ENCODE measurements at places on chromosomes 2 and 18.

GRCh38 chr18:78976765-78977636 lies 2.6 kb upstream of the SALL3 start:
- no peak for DNase-seq

- DNase-seq = no peak
Measured at GRCh38 chr2:43221763-43222474, 4.5 kb downstream of the ZFP36L2 start.

- no peak for DNase-seq
Measured at GRCh38 chr2:210584834-210585233, 28.4 kb downstream of the CPS1 start.

- no peak for DNase-seq
Measured at GRCh38 chr2:229090225-229090624, 180.9 kb downstream of the PID1 start.

DNA sequence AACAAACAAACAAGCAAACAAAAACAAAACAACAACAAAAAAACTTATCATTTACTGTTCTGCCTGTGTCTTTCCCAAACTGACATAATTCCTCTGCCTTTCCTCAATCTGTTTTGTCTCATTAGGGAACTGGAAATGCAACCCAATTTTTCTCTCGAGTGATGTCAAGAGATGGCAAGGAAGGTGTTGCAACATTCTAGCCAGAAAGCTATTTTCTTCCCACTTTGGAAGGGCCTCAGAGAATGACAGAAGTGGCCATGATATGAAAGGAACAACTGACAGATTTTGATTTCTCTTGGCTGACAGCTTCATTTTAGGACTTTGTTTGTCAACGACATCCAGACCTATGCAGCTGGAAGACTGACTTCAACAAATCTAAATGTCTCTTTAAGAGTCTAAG lies 24.7 kb downstream of the RND3 start:
- DNase-seq = no peak

DNA sequence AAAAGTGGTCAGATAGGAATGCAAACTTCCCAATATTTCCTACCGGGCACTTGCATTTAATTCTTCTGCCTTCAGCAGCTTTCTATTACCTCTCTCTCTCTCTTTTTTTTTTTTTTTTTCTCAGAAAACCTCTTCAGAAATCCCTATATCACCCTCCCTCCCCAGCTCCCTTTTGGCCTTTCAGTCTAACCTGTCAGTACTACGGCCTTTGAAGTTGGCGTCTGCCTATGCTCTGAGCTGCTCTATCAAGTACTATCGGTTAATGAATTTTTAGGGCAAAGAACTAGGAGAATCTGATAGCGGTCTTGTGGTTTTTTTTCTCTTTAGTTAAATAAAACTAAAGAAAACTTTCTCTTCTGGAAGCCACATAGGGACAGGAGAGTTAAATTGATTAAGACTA lies 122.4 kb upstream of the MAPRE2 start:
- no peak for DNase-seq

GRCh38 chr2:124162256-124162655 lies 137.2 kb downstream of the CNTNAP5 start:
- DNase-seq = no peak

- DNase-seq = no peak
Measured at GRCh38 chr18:48727681-48728080, 188.8 kb downstream of the CTIF start.

DNA sequence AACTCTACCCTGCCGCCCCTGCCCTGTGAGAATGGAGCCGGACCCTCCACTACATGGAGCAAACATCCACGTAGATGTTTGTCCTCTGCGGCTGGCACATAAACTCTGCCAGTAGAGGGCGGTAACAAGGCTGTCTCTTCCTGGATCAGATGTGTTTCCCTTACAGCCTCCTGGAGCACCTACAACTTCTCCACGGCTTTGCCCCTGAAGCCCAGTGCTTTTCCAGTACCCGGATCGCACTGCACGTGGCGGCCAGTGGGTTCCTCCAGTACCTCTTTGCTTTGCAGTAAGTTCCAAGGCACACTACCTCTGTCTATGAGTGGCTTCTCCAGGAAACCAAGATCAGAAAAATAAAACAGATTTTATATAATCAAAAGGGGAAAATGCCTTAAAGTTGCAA lies 651.3 kb downstream of the DCDC2C start:
- DNase-seq = no peak

- no peak for DNase-seq
Measured at GRCh38 chr2:217625557-217626169, 377.1 kb downstream of the TNS1 start.

GRCh38 chr2:155256803-155257202 lies 558.3 kb downstream of the KCNJ3 start:
- no peak for DNase-seq

DNA sequence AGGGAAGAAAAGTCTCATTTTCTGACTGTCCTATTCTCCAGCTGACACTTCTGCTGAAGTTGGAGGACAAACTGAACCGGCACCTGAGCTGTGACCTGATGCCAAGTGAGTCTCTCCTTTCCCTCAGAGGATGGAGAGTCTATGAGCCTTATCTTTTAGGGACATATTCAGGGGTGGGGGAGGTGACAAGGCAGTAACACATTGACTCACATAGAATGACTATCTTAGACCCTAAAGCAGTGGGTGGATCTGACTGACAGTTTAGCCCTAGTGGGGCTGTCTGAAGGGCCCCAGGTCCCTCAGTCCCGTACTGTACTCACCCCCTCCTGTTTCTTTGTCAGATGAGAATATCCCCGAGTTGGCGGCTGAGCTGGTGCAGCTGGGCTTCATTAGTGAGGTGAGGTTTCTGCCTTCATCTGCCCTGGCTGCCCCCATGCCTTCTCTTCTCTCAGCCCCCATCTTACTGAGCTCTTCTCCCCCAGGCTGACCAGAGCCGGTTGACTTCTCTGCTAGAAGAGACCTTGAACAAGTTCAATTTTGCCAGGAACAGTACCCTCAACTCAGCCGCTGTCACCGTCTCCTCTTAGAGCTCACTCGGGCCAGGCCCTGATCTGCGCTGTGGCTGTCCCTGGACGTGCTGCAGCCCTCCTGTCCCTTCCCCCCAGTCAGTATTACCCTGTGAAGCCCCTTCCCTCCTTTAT lies 805 bp upstream of the KRTCAP3 start:
- DNase-seq = no peak

GRCh38 chr18:23365602-23366001 lies 87.5 kb upstream of the RIOK3 start:
- no peak for DNase-seq

DNA sequence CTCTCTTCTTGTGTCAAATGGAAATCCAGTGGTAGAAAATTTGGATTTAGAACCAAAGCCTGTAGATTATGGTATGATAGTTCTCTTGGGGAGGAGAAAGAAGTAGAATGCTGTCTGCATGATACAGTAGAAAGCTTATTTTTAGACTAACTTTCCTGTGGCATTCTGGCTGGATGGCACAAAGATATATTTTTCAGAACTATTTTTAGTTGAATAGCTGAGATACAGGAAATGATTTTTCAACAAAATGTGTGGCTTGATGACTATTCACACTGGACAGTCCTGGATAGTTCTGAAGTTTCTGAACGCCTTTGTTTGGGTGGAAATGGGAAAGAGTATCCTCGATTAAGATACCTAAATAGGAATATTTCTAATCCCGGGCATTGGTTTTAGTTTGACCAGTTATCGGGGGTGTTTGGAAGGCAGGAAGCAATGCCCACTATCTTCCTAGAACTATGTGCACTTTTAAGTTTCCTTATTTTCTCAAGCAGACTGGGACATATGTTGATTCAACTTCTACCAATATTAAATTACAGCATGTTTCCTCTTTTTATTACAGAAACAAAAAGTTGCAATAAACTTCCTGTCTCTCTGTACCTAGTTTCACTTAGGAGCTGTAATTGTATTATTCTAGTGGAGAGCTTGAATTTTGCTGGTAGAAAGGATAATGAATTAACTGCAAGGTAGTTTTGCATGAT lies 32.1 kb downstream of the GDF7 start:
- DNase-seq = no peak

DNA sequence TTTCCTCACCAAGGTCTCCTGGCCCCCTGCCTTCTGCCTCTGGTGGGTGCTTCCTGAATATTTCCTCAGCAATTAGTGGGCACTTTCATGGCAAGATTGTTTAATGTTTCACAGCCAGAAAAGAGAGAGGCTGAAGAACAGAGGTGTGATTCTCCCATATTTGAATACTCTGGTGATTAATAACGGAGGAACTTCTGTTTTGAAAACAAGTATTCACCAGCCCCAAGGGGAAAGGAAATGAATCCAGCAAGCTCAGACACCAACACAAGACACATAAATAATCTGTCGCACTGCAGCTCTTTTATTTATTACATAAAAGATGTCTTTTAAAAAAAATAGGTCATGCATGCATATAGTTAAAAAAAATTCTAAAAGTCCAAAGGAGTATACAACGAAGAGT lies 57.7 kb downstream of the MRPL35 start:
- no peak for DNase-seq

DNA sequence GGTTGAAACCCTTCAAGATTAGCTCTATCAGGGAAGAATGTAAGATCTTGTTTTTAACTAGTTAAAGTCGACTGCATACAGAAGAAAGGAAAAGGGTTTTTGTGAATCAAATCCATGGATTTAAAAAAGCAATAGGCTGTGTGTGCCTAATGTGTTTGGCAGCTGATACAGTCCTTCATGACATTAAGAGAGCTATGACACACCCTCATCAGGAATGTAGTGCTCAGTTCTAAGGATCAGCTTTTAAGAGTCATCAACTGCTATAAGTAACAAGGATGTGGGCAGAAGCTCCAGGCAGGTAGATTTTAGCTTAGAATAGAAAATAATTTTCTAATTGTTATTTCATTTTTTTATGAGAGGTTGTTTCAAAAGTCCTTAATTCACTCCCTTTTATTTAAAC lies 52.9 kb downstream of the PPP1R1C start:
- no peak for DNase-seq

GRCh38 chr2:160430001-160430344 lies 63.6 kb downstream of the RBMS1 start:
- no peak for DNase-seq

- DNase-seq = no peak
Measured at GRCh38 chr2:189153619-189154018, 25.9 kb downstream of the COL5A2 start.

DNA sequence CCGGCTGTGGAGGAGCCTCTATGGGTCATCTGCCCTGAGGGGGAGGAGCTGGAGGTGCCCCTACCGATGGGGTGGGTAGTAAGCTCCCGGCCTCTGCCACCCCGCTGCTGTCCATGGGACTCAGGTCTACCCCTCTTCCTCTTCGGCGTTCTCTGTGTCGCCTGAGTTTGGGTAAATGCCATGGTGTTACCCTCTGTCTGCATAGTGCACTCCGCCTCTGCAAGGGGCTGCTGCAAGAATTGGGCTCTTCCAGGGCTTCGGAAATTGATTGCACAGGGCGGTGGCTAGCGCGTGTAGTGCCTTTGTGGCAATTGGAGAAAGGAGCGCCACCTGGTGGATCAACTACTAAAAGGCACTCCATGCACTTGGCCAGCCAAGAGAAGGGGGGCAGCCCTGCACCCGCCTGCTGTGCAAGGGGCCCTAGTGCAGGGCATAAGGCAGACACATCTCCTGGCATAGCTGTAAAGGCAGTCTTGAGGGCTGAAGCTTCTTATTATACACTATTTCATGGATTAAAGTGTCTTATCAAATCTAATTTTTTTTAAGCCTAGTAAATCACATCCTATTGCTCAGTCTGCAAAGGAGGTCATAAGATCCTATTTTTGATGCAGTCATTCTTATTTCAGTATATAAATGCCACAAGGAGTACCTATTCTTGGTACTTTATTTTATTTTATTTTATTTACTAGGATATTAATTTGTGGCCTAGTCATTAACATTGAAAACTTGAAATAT lies 308.9 kb downstream of the PDE11A start:
- DNase-seq = peak; percentile 11

GRCh38 chr2:20282916-20283592 lies 58.1 kb upstream of the SDC1 start:
- no peak for DNase-seq

DNA sequence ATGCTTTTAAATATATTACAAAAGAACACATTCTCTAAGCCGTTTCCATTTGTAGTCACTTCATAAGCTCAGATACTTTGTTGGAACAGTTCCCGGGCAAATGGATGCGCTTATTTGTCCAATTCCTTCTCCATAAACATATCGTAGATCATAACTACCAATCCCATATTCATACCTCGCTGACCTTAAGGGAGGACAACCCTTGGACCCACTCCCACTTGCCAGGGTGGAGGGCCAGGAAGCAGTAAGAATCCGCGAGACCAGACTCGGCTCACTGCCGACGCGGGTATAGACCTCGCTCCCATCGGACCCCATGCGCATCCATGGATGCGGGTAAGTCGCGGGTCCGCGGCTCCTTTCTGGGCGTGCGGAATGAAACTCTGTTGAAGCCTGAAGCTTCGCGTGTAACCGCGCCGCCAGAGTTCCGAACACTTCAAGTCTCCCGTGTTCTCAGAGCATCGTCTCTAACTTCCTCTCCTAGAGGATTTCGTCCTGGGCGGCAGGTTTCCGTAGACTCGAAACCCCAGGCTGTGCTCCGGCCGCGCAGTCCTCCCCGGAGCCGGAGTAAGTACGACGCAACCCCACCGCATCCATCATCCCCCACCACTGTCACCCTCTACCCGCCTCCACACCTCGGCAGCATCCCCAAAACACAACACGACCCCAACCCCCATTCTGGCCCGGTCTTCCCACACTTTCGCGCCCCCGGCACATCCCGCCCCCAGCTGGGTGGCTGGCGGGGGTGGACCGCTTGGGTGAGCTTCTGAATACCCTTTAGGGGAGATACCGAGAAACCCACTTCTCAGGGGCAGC lies 1.1 kb downstream of the DSC3 start:
- no peak for DNase-seq

DNA sequence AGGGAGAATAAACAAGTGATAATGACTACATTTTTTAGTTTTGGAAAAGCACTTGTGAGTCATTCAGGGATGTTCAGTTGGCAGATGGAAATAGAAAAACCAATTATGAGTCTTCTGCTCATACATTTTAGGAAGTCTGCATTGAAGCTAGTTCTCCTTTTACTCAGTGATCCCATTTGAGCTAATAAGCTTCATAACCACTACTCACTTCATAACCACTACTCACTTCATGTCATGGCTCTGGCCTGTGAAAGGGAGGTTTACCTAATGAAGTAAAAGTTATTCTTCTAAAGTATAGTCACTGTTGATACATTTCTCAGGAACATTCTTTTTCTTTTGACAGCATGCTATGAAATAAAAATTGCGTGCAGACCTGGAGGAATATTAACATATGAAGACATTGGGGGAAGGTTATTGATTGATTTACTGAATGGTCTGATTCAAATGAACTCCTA lies 948.7 kb downstream of the TSN start:
- no peak for DNase-seq

DNA sequence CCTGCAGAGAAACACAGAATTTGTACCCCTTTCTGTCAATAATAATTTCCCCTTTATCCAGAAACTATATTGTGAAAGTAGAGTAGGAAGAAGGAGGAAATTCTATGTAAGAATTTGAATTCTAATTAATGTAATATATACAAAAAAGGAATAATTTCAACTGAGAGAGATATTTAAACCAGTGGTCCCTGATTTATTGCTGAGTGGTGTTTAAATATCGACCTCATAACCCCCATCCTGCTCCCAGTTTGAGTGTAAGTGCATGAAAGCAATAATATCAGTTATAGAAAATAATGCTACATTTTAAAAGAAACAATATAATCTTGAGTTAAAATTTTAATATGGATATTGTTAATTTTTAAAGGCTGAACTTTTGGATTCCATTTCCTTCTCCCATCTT lies 286.2 kb upstream of the REG3G start:
- DNase-seq = no peak

- DNase-seq = no peak
Measured at GRCh38 chr2:27792759-27793158, 21.2 kb downstream of the MRPL33 start.

All from NCI-H1436 treated with DMSO at 0.1 percent for 48 hours (cell line).